ENCODE measurements at places on chromosomes 5 and 9.

GRCh38 chr5:14006823-14007520 is 62.5 kb upstream of the DNAH5 start:
- DNase-seq = no peak

GRCh38 chr9:108953983-108954574 is 19.9 kb downstream of the ABITRAM start:
- no peak for DNase-seq

GRCh38 chr5:34722183-34722582 is 66.1 kb downstream of the RAI14 start:
- DNase-seq = no peak

DNA sequence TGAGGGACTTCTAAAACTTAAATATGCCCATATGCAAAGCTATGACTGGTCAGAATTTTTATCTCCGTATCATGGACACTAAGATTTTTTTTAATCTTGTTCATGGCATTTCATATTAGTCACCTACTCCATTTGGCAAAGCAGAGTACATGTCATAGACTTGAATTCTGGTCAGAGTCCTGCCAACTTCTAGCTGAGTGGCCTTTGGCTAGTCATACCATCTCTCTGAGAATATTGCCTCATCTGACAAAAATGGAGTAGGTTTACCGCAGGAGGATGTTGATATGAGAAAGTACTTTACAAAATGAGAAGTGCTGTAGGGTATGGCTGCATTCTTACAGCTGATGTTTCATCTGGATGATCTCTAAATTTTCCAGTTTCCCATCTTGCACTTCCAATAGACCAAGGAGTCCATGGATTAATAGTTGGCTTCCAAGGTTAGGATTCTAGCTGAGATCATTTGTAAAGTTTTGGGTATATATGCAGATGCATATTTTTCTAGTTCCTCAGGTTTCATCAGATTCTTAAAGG is 150.8 kb upstream of the NR3C1 start:
- no peak for DNase-seq

GRCh38 chr5:122258241-122258640 is 53.8 kb upstream of the SNCAIP start:
- DNase-seq = no peak

- no peak for DNase-seq
These were observed 76.1 kb downstream of the C5orf15 start for GRCh38 chr5:133892306-133892705.

GRCh38 chr5:81424728-81425127 is 30.8 kb upstream of the ACOT12 start:
- DNase-seq = no peak

DNA sequence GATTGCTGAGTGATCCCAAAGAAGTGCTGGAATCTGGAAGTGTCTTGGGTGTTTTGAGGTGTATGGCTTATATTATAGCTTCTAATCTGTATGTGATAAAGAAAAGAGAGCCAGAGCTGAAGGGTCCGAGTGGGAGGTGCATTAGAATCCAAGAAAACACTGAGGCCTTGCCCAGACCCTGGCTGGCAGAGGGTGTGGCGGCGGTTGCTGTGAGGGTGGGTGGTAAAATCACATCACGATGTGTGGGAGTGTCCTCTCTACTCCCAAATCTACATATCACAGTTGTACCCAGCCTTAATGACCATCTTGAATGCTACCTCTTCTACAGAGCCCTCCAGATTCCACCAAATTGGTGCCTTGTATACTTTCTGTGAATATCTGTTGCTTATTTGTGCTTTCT is 28.9 kb downstream of the ACTBL2 start:
- DNase-seq = no peak

GRCh38 chr9:76734716-76735115 is 29.5 kb upstream of the PCA3 start:
- no peak for DNase-seq

GRCh38 chr5:31886206-31886605 is 247.3 kb downstream of the PDZD2 start:
- DNase-seq = no peak

DNA sequence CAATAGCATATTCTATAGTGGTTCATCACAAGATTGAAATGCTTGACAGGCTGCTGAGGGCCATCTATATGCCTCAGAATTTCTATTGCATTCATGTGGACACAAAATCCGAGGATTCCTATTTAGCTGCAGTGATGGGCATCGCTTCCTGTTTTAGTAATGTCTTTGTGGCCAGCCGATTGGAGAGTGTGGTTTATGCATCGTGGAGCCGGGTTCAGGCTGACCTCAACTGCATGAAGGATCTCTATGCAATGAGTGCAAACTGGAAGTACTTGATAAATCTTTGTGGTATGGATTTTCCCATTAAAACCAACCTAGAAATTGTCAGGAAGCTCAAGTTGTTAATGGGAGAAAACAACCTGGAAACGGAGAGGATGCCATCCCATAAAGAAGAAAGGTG is 43.8 kb downstream of the GCNT1 start:
- no peak for DNase-seq

- no peak for DNase-seq
These were observed 1131.6 kb downstream of the DTWD2 start for GRCh38 chr5:117856713-117857112.

- DNase-seq = no peak
These were observed 57.8 kb downstream of the BARX1 start for GRCh38 chr9:93897075-93897970.

DNA sequence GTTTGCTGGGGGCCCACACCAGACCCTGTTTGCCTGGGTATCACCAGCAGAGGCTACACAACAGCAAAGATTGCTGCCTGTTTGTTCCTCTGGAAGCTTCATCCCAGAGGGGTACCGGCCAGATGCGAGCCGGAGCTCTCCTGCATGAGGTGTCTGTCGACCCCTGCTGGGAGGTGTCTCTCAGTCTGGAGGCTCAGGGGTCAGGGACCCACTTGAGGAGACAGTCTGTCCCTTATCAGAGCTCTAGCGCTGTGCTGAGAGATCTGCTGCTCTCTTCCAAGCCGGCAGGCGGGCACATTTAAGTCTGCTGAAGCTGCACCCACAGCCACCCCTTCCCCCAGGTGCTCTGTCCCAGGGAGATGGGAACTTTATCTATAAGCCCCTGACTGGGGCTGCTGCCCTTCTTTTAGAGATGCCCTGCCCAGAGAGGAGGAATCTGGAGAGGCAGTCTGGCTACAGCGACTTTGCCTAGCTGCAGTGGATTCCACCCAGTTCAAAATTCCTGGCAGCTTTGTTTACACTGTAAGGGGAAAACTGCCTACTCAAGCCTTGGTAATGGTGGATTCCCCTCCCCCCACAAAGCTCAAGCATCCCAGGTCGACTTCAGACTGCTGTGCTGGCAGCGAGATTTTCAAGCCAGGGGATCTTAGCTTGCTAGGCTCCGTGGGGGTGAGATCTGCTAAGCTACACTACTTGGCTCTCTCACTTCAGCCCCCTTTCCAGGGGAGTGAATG is 206.0 kb upstream of the TLX3 start:
- no peak for DNase-seq

DNA sequence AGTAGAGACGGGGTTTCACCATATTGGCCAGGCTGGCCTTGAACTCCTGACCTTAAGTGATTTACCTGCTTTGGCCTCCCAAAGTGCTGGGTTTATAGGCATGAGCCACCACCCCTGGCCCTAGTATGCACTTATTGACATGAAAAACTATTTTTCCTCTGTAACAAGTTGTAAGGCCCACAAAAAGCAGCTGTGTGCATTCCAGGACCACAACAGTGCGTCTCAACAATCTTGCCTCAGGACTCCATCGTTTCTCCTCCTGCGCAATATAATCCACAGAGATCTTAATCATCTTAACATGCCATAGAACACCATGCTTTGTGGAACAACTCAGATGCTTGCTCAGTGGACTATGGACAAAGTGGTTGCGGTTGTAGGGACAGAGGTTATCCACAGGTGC is 10.2 kb downstream of the OR2V1 start:
- DNase-seq = no peak

DNA sequence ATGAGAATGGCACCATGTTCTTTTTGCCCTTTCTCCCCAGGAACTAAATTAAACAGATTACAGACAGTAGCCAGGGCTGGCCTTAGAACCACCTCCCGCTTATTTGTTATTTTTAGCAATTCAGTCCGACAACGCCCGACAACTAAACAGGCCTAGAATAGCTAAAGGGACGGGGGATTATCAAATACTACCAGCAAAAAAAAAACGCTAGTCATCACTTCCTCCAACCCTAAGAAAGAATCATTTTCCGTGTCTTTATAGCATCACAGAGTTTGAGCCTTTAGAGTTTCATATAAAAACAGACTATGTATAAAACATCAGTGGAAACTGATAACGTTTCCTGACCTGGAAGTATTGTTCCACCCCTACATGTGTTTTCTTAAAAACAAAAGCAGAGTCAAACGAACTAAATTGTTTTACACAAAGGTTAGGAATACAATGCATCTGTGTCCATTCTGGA is 35.3 kb downstream of the PFDN1 start:
- no peak for DNase-seq

DNA sequence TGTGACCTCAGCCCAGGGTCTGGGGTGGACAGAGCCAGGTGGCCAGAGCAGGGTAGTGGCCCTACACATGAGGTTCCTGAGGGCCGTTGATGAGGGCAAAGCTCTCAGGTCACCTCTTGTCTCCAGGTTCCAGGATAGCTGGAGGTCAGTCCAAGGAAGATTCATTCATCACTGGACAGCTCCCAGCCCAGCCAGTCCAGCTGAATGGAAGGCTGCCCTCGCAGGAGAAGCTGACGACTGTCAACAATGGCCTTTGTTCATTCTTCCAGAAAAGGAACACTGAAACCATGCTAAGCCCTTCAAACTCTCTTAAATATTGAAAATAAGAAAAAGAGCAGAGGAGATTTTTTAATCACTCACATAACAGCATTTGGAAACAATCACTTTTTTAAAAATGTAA is 169.7 kb upstream of the TBCA start:
- no peak for DNase-seq

DNA sequence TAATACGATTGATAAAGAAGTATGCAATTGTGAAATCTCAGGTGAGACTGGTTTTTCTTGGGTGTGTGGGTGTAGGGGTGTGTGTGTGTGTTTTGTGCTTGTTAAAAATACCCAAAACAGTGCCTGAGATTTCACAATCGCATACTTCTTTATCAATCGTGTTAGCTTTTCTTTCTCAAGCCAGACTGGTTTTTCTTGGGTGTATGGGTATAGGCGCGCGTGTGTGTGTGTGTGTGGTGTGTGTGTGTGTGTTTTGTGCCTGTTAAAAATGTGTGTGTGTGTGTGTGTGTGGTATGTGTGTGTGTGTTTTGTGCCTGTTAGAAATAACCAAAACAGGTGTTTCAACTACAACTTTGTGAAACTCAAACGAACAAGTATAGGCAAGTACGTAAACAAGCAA is 53.7 kb downstream of the CERT1 start:
- no peak for DNase-seq

GRCh38 chr9:35842795-35843194 is 13.8 kb downstream of the TMEM8B start:
- DNase-seq = no peak

DNA sequence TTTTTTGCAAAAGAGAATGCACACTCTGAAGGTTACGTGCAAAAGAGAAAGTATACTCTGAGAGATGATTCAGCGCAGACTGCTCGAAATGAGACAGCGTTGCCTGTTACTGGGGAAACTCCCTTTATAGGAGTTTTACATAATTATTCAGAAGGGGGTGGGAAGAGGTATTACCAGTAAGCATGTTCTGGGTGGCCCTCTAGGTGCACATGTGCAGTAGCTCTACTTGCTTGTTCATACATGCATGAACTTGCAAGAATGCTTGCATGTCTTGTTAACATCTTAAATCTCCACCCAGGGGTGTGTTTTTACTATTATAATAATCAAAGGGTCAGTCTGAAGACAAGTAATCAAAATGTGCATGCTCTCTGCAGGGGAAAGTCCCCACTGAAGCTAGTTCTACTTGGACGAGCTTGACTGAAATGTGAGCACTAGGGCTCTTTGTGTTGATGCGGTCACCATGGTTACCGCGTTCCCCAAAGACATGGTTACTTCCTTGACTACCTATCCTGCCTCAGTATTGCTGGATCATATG is 75.5 kb downstream of the SGCD start:
- DNase-seq = peak; percentile 69

DNA sequence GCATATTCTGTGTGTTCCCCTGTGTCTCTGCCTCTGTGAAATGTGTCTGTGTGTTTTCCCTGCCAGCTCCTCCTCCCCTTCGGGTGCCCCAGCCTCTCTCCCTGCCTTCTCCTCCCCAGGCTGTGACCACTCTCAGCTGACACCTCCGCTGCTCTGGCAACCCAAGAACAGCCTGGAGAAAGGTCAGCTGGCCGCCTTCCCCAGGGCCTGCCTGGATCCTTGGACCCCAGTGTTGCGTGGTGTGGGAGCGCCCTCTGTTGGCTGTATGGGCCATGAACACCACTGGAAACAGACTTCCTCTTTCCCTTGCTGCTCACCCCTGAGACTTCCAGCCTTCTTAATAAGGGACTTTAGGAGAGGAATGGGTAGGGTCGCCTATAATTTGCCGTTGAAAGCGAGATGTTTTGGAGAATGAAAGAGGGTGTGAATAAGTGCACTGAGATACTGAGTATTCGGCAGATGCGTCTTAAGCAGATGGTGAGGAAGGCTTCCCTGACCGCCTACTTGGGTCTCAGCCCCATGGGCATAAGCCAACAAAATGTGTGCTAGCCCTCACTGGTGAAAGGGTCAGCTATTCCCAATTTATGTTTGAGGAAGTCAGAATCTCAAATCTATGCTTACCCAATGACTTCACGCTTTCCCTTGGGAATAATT is 114.9 kb upstream of the TRIM32 start:
- no peak for DNase-seq

- no peak for DNase-seq
These were observed 193.7 kb downstream of the TSSK1B start for GRCh38 chr5:113240951-113241726.

DNA sequence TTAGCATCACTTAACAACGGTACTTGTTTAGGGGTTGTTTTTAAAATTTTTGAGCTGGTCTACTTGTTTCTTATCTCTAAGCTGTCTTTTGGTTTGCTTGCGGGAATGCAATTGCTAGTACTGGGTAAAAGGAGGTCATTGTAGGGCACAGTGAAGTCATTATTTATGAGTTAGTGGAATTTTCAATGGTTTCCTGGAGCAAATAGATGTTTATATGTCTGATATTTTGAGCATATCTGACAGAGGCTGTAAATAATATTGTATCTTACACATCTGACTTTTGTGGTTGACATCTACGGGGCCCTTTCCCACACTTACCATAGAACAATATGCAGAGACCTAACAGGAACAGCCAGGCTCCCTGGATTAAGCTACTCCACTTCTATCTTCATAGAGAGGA is 90.4 kb upstream of the IL6ST start:
- DNase-seq = no peak

DNA sequence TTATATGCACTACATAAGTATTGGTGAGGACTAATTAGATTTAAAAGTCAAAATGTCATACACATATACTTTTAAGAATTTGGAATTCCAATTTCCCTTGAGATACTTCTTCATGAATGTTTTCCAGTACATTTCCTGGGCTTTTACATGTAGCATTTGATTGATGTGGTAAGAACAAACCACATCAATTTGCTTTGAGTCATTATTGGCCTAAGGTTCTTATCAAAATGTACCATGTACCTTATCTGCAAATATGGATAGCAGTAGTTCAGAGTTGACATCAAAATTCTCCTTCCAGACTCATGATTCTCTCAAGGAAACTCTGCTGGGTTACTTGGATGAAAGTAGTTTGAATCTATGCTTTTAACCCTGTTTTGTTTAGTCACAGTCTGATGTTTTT is 2.5 kb downstream of the CAST start:
- no peak for DNase-seq

- DNase-seq = no peak
These were observed 1378.5 kb upstream of the NUDT12 start for GRCh38 chr5:104941030-104941645.

- no peak for DNase-seq
These were observed 17.1 kb downstream of the F2R start for GRCh38 chr5:76733049-76733417.
